KG1 (cell line): ENCODE measurements at places on chromosomes 12 and 14.
A peak's percentile ranks its signal among the peaks of the same experiment; 100 is the strongest.

- no peak for DNase-seq
Measured at GRCh38 chr12:89134213-89134770, 218.0 kb downstream of the DUSP6 start.

DNA sequence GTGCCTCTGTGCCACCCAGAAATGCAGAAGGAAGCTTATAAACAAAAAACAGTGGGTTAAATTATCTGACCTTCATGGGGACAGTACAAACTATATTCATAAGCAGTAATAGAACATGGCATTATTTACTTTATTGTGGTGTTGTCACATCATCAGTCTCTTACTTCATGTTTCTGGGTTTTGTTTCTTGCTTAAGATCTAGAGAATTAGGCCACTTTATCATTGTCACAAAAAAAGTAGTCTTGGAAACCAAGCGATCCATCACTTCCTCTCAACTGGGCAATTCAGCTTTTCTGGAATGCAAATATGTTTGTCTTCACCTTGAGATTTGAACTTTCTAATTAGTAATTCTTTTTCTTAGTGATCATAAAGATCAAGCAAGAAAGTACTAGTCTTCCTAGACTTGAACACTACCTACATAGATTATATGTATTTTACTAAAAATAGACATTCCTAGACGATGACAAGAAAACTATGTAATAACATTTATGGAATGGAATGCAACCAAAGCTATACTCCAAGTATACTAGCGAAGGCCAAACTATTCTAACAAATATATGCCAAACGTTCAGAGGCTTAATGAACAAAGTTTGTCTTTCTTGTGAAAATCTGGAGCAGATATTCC is 363.4 kb downstream of the DAD1 start:
- no peak for DNase-seq

GRCh38 chr14:75333606-75334548 is 55.2 kb downstream of the FOS start:
- DNase-seq, result peak; percentile 75

DNA sequence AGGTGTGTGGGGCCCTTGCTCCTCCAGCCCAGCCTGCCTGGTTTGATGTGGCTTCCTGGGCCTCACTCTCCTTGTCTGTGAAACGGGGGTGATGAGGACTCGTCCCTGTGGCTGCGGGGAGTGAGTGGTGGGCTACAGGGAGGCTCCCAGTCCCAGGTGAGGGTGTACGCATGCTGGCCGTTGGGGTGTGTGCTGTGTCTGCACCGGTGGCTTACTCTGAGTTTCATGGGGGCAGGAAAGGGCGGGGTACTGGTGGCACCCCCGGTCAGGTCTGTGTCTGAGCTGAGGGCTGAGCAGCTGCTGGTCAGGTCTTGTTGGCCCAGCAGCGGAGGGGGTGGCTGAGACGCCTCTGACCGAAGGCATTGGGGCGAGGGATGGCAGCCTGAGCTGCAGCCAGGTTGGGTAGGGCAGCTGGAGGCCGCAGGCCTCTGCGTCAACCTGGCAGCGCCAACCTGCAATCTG is 11.2 kb downstream of the ULK1 start:
- no peak for DNase-seq

GRCh38 chr12:67442347-67442841 is 173.2 kb downstream of the CAND1 start:
- DNase-seq, result no peak

DNA sequence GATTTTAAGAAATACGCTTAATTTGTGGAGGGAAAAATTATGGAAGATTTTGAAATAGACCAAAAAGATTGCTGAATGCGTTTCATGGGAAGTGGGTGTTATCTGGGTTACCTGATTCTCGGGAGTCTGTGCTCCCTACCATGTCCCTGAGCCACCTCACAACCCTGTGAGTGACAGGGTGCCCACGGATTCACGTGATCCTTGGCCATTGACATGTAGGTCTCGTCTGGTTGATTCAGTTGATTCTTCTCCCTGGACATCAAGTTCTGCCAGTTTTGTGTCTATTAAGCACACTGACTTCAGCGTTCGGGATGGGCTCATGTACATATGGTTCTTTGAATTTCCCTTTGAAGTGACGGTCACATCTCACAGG is 101.4 kb downstream of the ADGRD1 start:
- no peak for DNase-seq

DNA sequence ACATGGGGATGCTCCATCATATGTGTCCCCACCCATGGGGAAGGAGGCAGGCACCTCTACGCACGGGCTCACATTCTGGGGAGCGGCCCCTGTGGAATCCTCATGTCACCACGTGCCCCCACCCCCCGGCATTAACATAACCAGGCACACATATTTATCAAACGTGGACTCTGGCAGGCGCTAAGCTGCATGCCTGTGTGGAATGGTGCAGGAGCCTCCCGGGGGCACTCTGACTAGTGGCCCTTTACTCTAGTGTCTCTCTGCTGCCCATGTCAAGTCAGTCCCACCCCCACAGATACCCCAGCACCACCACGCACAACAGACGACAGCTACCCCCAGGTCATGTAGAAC is 66.1 kb downstream of the CCDC88C start:
- DNase-seq, result no peak

GRCh38 chr12:70964867-70965510 is 44.5 kb upstream of the PTPRR start:
- no peak for DNase-seq

- DNase-seq, result no peak
Measured at GRCh38 chr12:56687223-56688128, 608 bp downstream of the PTGES3 start.

DNA sequence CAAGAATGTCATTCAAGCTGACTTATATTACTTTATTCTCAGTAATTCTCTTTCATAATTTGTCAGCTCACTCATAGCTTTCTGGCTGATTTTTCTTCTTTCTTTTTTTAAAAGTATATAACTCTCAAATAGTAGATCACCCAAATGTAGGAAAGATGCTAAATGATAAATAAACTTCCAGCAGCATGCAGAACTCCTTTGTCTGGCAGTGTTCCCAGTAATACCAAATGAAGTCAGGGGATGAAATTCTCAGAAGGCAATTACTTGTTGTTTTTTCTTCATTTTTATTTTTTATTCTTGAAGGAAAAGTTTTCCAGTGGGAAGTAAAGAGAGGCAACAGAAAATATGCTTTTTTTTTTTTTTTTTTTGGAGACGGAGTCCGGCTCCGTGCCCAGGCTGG is 133.3 kb upstream of the SLCO1C1 start:
- no peak for DNase-seq

DNA sequence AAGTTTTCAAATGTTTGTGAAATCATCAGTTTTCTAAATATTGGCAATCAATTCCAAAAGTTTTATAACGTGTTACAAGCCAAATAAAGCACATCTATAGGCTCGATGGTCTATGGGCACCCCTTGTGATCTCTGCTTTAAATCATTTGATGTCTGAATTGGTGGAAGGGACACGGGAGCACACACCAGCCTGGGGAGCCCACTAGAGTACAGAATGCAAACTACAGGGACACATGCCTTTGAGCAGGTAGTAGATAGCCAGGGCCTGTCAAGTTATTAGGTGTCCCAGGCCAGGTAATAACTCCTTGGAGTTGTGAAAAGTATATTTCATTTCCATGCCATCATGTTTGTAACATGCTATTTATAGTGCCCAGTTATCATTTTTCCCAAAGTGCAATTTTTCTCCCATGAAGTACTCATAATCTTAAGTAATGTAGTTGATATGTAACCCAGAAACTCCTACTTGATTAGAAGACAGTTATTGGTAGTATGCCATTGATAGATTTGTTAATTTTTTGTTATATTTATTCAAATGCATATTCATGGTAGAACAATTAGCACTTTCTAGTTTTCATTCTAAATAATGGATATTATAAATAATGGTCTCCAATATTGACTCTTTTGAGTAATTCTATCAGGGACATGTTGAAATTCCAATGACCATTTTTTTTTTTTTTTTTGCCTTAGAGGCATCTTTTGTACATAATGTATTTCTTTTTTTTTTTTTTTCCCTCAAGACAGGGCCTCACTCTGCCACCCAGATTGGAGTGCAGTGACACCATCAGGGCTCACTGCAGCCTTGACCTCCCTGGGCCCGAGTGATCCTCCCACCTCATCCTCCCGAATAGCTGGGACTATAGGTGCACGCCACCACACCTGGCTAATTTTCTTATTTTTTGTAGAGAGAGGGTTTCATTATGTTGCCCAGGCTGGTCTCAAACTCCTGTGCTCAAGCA is 96.9 kb upstream of the FGD4 start:
- no peak for DNase-seq

- DNase-seq, result no peak
Measured at GRCh38 chr12:109264095-109264942, 44.8 kb downstream of the FOXN4 start.

DNA sequence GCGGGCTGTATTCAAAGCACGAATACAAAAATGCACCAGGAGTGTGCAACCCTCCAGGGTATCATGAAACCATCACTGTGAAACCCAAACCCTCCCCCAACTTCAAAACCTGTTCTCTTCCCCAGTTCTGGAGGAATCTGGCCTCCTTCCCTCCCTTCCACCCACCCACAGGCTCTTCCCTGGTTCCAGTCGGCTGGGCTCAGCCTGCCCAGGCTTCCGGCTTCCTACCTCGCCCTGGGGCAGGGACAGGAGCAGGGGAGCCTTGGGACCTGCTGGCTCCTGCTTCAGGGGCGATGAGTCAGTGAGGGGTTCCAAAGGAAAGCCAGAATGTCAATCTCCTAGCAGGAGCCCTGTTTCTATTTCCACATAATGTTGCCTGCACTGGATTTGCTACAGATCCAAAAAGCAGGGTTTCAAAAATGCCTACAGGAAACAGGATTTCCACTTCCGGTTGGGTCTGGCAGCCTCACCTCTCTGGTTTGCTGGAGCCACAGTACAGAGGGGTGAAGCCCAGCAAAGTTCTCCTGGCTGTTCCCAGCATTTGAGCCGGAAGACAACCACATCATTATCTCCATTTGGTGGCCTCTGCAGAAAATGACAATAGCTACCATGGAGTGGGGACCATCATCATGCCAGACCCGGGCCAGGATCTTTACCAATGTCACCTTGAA is 278.3 kb downstream of the DPF3 start:
- DNase-seq, result no peak

- no peak for DNase-seq
Measured at GRCh38 chr12:54442961-54443360, 23.9 kb upstream of the ITGA5 start.
